Activated CD8-positive, alpha-beta memory T cell treated with anti-CD3 and anti-CD28 coated beads, Interleukin-2, amount 10 ng/mL, durations not matched to agents 7 days and 5 days (primary cell): ENCODE measurements at places on chromosomes 5 and 9.

GRCh38 chr9:36119476-36119875 lies 17.1 kb upstream of the GLIPR2 start:
- DNase-seq: no peak

GRCh38 chr9:117187498-117187897 lies 227.4 kb downstream of the ASTN2 start:
- no peak for DNase-seq

DNA sequence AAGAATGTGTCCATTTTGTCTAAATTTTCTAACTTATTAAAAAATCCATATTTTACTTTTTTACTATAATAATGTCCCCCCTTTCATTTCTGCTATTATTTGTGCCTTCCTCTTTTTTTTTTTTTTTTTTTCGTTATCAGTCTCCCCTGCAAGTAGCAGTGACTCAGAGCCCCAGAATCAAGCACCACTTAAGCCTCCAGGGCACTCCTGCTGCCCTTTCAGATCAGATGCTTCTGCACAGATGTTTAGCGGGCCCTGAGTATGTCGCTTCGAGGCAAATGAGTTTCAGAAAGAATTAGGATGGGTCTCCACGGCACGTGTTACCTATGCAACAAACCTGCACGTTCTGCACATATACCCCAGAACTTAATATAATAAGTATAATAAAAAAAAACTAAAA lies 11.7 kb downstream of the MED7 start:
- DNase-seq: no peak

- DNase-seq: peak; percentile 81
Measured at GRCh38 chr9:127905788-127906191, 6.4 kb upstream of the ST6GALNAC6 start.

DNA sequence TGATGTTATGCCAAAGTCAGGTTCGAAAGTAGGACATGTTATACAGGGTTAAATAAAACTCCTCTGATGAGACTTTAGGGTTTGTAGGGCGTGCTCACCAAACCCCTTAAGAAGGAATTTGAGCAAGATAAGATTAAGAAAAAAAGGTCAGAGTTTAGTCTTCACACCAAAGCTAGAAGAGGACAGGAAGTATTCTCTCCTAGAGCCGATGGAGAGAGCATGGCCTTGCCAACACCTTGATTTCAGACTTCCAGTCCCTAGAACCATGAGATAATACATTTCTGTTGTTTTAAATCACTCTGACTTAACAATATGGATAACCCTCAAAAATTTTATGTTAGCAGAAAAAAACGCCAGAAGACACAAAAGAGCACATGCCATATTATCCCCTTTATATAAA lies 16.3 kb upstream of the PLCXD3 start:
- no peak for DNase-seq

GRCh38 chr5:5532306-5533076 lies 110.0 kb downstream of the ICE1 start:
- no peak for DNase-seq

- DNase-seq: no peak
Measured at GRCh38 chr9:69946800-69947437, 96.7 kb upstream of the MAMDC2 start.

- no peak for DNase-seq
Measured at GRCh38 chr5:31047621-31048020, 145.9 kb upstream of the CDH6 start.

DNA sequence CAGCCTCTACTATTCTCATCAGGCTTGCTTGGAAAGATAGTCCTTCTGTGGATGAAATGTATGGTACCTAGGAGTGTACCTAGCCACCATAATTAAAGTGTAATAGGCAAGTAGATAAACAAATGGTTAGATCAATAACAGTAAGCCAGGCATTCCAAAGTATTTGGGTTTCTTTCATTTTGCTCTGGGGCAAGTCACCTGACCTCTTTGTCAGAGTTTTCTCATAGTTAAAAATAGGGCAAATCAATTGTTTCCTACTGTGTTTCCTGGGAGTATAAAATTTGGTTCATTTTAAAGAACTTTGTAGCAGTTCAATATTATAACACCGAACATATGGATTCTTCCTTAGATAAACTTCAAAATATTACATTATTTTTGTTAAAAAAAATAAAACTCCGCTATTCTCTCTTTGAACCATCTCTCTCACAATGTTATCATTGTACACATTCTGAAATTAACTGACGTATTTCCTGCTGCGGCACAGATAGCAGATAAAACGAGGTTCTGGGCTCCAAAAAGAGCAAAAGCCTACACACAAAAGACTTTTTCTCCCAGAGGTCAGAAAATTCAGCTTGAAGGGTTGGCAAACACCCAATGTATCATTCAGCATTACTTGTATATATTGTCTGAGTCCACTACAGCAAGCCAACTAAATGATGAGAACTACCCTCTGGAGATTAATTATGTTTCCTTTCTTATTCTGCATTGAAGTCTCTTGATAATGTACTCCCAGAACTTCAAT lies 267.9 kb downstream of the COX7C start:
- DNase-seq: no peak

- no peak for DNase-seq
Measured at GRCh38 chr5:155309021-155309746, 295.6 kb downstream of the KIF4B start.

DNA sequence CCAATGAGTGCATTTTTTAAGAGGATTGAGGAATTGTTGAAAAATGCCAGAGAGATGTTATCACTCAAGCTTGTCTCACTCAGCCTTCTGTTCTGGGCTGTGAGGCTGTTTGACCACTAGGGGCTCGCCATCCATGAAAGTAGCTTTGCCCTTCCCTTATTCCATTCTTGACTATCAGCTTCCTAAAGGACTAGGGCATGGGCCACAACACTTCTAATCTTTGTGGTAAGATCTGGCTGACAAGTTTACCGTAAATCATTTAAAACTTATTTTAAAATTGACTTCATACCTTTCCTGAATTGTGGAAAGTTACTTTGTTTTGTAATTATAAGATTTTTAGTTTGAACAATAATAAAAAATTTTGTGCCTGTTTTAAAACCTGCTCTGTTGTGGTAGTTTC lies 49.5 kb downstream of the TJP2 start:
- no peak for DNase-seq

GRCh38 chr9:132169672-132170392 lies 8.0 kb downstream of the NTNG2 start:
- DNase-seq: peak; percentile 66

DNA sequence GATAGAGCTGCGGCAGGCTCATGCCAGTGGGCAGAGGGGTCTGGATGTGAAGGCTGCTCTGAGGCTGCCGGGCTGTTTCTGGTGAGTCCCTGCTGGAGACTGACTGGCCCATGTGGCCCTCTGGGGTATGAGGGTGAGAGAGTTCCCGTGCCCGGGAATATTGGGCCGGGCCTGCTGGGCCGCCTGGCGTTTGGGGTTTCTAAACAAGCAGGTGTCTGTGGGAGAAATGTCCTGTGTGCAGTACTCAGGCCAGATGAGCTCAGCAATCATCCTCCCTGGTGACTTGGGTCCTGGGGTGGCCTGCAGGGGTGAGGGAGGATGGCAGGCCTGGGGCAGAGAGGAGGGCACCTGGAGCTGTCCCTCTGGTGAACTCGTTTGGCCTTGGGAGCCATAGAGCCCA lies 74.9 kb downstream of the MACROH2A1 start:
- DNase-seq: no peak

- DNase-seq: no peak
Measured at GRCh38 chr9:12394105-12394504, 299.1 kb upstream of the TYRP1 start.

DNA sequence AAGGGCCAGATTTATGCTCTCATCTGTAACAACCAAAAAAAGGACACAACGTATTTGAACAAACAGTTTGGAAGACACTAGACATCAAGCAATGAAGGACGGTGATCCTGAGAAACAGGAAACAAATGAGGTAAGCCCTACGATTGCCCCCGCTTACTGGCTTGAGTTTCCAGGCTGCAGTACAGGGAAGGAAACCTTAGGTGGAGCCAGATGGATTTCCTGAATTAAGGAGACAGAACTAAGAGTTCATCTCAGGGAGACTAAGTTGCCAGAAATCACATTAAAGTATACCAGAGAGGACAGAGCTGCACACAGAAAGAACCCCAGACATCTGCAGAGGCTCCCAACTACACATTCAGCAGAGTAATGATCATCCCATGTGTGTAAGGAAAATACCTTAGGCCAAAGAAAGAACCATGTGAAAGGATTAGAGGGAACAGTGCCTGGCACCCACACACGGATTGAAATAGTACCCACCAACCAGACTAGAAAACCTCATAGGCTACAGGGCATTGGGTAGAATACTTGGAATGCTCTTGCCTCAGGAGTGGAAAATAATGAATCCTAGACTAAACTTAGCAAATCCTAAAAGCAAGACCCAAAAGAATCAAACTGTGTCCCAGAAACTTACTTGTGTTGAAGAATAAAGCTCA lies 99.3 kb upstream of the NIPBL start:
- no peak for DNase-seq

DNA sequence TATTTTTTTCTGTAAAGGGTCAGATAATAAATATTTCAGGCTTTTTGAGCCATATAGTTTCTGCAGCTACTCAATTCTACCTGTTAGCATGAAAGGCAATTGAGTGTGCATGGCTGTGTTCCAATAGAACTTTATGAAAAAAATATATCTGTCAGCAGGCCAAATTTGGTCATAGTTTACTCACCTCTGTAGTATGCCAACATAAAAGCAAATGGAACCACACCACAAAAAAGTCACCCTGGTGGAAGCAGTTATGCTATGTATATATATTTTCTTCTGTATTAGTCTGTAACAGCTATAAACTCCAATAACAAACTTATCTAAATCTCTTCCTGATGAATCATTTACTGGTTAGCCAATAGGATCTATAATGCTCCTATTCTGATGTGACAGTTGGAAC lies 3.4 kb downstream of the SLC38A9 start:
- no peak for DNase-seq

DNA sequence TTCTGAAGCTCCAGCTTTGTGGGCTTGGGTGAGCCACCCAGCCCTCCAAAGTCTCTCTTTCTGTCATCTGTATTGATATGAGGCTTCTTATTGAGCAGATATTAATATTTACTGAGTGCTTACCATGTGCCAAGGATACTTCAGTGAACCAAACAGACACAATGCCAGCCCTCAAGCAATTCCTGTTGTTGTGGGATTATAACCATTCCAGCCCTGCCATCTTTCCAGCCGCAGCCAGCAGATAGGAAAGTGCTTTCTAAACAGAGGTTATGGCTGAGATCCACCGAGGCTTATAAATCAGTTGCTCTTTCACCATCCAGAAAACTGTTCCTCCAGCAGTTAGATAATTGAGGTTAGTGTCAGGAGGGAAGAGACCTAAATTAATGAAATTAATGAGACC lies 137.7 kb upstream of the ALDH1B1 start:
- DNase-seq: no peak

DNA sequence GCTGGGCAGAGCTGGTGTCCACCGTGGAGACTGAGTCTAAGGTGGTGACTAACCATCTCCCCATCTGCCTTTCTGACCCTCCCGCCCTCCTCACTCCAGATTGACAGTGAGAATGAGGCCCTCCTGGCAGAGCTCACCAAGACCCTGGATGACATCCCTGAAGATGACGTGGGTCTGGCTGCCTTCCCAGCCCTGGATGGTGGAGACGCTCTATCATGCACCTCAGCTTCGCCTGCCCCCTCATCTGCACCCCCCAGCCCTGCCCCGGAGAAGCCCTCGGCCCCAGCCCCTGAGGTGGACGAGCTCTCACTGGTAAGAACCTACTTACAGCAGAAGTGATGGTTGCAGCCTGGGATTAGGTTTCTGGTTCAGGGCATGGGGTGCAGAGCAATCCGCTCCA lies 96.5 kb downstream of the PPARGC1B start:
- no peak for DNase-seq

DNA sequence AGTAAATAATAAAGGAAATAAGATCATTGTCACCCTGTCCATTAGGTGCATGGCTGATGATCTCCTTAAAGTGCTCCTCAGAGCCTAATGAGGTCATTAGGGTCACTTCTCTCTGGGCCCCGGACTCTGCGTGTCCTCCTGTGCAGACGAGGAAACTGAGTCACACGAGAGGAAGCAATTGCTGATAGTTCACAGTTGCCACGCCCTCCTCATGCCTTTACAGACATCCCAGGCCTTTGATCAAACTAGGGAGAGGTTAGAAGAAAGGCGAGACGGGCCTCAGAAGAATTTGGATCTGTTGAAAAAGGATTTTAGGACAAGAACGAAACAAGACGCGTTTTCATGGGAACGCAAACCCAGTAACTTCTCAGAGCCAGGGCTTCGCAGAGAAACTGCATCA lies 32.0 kb upstream of the MSX2 start:
- DNase-seq: no peak

- DNase-seq: no peak
Measured at GRCh38 chr9:71774920-71775319, 6.6 kb upstream of the CEMIP2 start.

DNA sequence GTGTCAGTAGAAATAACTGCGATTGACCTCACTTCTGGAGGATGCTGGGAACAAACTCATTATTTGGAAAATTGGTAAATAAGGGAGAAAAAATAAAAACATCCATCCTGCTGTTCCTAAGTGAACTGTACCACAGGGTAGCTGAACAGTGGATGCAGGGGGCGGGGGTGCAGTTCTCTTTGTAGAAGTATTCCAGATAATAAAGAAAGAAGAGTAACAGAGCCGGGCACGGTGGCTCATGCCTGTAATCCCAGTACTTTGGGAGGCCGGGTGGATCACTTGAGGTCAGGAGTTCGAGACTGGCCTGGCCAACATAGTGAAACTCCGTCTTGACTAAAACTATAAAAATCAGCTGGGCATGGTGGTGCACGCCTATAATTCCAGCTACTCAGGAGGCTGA lies 132.1 kb downstream of the COL23A1 start:
- peak; percentile 4 for DNase-seq

DNA sequence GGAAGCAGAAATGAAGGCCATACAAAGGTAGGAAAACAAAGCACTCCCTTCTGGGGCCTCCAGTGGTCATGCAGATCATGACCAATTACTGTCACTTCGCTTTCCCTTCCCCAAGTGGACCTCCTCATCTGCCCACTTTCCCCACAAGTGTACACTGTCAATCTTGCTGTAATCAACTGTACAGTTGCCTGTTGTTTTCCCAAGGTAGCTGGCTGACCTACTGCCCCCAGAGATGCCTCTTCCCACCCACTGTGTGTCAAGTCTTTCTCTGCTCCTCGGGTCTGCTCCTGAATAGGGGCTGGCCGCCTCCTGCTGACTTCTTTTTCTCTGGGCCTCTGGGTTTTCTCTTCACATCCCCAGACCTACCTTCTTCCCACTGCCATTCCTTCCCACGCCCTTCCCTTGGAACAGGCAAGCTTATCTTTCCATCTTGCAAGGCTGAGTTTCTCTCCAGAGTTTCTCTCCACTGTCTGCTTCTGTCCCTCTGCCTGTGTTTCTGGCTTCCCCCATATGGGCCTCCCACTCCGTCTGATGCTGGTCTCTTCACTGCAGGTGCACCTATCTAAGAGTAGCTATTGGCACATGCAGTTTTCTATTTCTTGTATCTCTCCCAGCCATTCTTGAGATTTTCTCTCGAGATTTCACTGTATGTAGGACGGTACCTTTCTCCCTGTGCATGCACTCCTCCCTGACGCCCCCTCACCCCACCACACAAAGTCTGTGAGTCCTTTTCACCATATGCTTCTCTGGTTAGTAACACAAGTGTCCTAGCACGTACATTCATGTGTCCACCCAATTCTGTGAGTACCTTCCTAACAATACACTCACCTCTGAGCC lies 2.4 kb downstream of the ELL2 start:
- no peak for DNase-seq
